GM13977 (cell line): ENCODE measurements at places on chromosomes 11 and 22.

DNA sequence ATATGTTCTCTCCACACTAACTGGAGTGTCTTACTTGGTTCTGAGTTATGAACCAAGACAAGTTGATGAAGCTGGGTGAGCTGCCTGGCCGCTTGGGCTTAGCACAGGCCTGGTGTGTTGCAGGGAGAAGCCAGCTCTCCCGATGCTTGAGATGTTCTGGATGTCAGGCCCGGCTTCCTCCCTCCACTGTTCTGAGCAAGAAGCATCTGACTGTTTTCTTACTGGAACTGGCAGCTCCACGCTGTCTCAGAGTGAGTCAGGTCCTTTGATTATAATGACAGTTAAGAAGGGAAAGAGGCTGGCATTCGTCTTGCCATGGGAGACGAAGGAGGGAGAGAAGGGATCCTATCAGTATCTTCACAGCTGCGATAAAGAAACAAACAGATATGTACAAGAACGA, 46.5 kb upstream of the CRTAM start:
- no peak for DNase-seq

DNA sequence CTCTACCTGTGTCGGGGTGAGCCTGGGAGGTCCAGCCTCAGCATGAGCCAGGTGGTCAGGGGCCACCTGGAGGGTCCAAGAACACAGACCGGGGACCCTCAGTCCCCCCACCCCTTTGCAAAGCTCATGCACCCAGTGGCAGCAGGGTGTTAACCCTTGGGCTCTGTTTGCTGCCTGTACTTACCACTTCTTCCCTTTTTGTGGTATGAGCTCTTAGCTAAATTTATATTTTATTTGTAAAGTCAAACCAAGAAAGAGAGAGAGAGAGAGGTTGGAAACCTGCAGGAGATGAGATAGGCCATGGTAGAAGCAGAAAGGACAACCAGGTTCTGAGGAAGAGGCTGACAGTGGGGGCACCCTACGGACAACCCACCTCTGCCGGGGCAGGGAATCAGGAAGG, 29.9 kb downstream of the IL10RA start:
- no peak for DNase-seq

- DNase-seq, result peak; percentile 61
Observed at GRCh38 chr22:23070418-23071229, at the start of gene GNAZ. Gene GNAZ (plus strand): TSS chr22:23070519. CDS start chr22:23095696, 25,177 bp downstream.

GRCh38 chr11:119152043-119152442, 3.2 kb downstream of the ABCG4 start:
- no peak for DNase-seq

DNA sequence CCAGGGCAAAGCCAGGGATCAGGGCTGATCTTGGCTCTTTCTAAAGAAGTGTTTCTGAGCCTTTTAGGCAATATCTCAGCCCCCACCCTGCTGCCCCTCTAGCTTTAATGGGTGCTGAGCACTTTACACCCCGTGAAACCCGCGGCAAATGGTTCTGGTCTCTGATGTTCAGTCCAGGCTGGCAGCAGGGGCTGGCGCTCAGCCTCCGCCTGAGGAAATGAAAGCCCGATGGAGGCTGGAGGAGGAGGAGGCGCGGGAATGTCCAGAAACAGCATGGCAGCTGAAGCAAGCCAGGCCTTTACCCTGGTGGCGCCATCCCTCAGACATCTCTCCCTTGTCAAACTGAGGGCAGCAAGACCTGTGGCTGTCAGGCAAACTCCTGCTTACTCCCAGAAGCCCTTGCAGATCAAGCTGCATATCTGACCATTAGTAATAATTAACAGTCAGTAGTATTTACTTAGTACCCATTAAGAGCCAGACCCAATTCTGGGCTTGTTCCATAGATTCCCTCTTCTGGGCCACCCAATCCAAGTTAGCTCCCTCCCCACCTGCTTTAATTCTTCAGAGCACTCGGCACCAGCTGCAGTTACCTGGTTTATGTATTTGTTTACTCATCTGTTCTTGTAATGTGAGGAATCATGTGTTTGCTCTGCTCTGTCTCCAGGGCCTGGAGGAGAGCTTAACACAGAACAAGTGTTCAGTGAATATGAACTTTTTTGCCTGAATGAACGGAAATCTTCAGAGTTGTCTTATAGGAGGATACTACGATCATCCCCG, 15.0 kb upstream of the ALX4 start:
- no peak for DNase-seq
